Activated naive CD4-positive, alpha-beta T cell treated with anti-CD3 and anti-CD28 coated beads, Interleukin-2, amount 50 U/mL, for 16 hours (primary cell): ENCODE measurements at places on chromosomes 16 and 17.

DNA sequence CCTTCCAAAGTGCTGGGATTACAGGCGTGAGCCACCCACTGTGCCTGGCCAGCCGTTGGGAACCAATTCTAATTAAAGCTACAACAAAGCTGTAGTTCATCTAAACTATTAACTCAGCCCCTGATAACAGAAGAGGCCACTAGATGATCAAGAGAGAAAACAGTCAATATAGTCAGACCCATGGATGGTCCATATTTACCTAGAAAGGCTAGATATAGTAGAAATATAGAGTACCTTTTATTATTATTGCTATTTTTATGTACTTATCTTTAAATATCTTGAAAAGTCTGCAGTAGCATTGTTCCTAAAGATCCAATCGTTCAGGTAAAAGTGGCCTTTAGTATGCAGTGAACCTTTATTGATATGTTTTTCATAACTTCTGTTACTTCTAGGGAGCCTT, 43.2 kb downstream of the RNF213 start:
- DNase-seq: no peak

- no peak for DNase-seq
Observed at GRCh38 chr17:16940116-16940881, 31.6 kb downstream of the TNFRSF13B start.

- DNase-seq: no peak
Observed at GRCh38 chr17:49316258-49316570, 45.8 kb downstream of the ZNF652 start.

GRCh38 chr17:67156269-67157199, 88.5 kb downstream of the HELZ start:
- DNase-seq: no peak

DNA sequence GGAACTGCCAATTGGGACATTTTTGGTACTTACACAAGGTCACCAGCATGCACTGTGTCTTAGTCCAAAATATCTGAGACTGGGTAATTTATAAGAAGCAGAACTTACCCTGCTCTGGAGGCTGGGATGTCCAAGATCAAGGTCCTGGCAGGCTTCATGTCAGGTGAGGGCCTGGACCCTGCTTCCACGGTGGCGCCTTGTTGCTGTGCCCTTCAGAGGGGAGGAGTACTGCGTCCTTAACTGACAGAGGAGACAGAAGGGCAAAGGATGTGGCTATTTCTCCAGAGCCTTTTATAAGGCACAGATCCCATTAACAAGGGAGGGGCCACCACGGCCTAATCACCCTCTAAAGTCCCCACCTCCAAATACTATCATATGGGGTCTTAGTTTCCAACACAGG, 178.9 kb downstream of the C16orf95 start:
- no peak for DNase-seq

DNA sequence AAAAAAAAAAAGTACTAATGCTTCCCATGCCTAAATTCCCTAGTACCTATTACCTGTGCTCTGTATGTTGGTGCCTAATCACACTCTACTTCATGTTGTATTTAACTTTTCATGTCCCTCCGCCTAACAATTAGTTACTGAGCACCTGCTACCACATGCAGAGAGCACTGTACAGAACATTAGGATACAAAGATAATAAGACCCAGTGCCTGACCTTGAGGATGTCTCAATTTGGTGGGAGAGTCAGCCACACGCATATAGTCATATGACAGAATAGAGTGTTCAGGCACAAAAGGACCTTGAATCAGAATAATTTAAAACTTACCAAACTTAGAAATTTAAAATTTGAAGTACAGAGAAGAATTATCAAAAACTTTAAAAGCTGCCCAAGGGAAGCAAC, 42.1 kb downstream of the USP31 start:
- DNase-seq: no peak

GRCh38 chr17:13297183-13297582, 279.4 kb upstream of the ELAC2 start:
- no peak for DNase-seq

DNA sequence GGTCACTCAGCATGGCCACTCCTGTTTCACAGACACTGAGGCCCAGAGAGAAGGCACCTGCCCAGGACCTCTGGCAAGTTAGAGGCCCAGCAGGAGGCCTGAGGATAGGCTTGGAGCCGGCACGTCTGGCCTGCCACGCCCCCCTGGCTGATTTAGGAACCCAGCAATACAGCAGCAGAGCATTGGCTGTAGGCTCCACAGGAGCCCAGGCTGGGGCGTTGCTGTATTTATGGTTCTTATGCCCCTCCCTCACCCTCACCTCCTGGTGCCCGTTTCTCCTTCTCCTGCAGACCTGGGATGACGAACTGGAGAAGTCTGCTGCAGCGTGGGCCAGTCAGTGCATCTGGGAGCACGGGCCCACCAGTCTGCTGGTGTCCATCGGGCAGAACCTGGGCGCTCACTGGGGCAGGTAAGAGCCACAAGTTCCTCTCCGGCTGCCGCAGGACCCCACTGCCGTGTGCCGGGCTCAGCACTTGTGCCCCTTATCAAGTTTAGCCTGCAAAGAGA, 25.8 kb downstream of the CRISPLD2 start:
- DNase-seq: no peak

DNA sequence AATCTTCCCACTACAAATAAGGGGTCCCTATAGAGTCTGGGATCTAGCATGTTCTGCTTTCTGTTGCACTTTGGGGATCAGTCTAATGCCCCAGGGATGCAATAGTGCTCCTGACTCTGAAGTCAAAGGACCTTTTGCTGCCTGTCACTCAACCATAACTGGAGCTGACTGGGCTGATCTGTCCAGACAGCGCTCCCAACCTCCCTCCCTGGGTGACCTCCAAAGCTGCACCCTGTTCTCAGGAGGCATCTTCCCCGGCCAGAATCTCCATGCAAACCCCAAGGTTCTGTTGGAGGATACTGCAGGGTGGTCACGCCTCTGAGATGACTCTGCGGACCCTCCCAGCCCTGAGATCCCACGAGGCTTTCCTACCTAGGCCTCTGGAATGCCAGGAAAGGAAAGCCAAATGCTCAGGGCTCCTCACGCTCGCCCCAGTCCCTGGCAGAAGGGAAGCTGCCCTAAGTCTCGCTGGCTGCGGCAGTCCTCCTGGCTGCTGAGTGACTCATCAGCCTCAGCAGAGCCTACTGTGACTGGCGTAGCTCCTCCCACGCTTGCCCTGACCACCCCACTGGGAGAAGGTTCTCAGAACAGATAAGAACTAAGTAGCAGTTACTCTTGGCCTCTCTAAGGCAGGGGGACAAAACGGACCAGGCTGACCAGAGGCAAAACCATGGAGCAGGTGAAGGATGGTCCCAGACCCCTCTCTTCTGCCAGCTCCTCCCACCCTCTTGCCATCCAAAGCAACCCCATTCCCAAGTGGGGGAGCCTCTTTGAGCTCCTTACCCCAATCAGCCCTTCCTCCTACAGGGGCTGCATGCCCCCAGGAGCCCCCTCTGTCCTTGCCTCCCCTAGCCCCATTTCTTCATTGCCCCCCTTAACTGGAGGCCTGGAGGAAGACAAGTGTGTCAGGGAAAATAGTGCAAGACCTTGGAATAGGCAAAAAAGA, 124.1 kb upstream of the TNRC6C start:
- no peak for DNase-seq

- peak; percentile 63 for DNase-seq
Observed at GRCh38 chr17:34361478-34362061, 1.5 kb downstream of the CCL1 start.

GRCh38 chr16:51430716-51431369, 279.8 kb upstream of the SALL1 start:
- DNase-seq: no peak

- DNase-seq: no peak
Observed at GRCh38 chr17:5325851-5326250, 43.8 kb downstream of the RABEP1 start.

DNA sequence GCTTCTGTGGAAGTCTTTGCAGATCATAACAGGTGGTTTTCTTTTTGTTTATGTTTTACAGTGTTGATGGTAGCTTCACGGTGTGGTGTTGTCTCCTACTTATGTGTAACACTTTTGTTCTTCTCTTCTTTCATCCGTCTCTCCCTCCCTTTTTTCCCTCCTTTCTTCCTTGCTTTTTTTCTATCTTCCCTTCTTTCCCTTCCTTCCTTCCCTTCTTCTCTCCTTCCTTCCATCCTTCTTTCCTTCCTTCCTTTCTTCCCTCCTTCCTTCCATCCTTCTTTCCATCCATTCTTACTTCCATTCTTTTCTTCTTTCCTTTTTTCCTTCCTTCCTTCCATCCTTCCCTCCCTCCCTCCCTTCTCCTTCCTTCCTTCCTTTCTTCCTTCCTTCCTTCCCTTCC, 31.4 kb downstream of the IRX5 start:
- DNase-seq: no peak

GRCh38 chr16:67177743-67178699, 5.7 kb downstream of the MATCAP1 start:
- DNase-seq: peak; percentile 57

GRCh38 chr17:3730881-3731429, 7.3 kb downstream of the HASPIN start:
- DNase-seq: no peak
